Lower leg skin (tissue), 4 donors: ENCODE measurements at places on chromosomes 3 and 15.

DNA sequence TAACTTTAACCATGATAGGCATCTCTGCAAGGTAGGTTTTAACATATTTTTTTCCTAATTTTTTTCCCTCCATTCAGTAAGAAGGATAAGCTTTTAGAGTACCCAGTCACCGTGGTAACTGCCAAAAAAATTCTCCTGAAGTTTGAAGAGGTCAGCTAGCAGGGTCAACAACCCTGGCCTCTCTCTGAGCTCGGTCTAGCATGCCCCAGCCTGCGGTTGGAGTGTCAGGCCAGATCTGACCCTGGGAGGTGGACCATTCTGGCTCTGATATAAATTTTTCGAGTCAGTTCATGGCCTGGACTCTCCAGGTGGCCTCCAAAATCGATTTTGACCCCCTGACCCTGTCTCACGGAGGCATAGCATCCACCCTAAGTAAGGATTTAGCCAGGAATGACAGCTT lies 29.7 kb downstream of the SOX2 start:
- no peak for DNase-seq

GRCh38 chr15:69760890-69761568 lies 308.4 kb downstream of the RPLP1 start:
- DNase-seq, result peak; percentile 88

GRCh38 chr3:164351131-164351530 lies 727.2 kb downstream of the SI start:
- no peak for DNase-seq

DNA sequence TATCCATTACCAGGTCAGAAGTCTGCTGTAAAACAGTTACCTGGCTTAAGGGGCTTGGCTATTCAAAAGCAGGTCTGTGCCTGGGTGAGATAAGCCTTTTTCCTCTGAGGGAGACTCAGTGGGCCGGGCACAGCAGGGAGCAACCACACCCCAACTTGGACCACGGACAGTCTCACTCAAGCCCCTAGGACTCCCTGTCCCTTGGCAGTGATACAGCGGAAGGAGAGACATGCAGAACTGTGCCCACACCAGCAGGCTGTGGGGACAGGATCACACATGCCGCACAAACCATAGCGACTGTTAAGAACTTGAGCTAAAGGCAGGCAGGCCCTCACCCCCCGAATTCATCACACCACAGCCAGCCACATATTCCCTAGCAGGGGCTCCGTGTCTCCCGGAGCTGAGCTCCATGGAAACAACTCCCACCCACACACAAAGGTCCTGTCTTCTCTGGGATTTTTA lies 2.8 kb upstream of the GP5 start:
- no peak for DNase-seq

DNA sequence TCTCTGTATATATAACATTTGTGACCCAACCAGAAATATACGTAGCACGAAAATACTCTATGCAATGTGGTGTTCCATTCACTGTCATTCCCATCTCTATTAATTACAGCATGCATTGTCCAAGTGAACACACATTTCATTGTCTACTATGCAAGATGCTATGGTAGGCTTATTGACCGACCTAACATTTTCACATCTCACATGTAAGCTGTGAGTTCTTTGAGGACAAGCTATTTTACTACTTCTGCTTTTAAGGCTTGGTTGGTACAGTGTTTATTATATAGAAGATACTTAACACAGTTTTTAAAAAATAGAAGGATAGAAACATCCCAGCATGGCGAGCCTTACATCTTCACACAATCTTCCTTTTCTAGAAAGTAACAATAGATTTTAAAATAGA lies 164.4 kb downstream of the KLHL25 start:
- no peak for DNase-seq

DNA sequence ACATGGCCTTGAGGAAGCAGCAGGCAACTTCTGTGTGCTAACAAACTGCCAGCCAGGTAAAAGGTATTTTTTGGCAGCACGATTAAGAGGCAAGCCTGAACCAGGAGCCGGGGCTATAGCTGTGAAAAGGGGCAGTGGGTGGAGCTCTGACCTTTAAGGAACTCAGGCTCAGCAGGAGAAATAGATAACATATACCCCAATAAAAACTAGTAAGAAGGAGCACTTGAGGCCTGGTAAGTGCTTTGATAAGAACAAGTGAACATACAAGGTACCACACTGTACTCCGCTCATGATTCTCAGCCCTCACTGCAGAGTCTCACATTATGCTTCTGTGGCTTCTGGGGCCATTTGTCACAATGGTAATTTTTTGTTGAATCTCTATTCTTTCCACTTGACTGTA lies 5.4 kb downstream of the FYCO1 start:
- DNase-seq, result no peak

GRCh38 chr15:40595219-40595618 lies 1.2 kb downstream of the KNL1 start:
- no peak for DNase-seq

- no peak for DNase-seq
These were observed 571.9 kb upstream of the ZNF385D start for GRCh38 chr3:22322861-22323260.

DNA sequence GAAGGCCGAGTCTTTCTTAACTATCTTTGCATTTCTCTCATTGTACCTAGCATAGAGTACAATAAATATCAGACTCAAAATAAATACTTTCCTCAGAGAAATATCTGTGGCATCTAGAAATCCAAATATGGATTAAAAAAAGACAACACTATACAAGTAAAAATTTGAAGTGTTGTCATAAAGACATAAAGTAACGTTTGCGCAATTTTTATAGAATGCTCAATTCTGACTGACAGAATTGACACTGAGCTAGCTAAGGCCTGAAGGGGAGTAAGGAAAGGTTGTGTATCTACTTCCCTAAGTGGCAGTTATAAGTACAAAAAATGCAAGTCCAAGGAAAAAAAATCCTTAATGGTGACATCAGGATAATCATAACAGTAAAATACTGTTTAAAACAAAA lies 1.1 kb downstream of the SEC11A start:
- no peak for DNase-seq

- DNase-seq, result no peak
These were observed 1010.8 kb downstream of the FHIT start for GRCh38 chr3:60240492-60240891.

- no peak for DNase-seq
These were observed 9.5 kb upstream of the LTK start for GRCh38 chr15:41523097-41523496.

DNA sequence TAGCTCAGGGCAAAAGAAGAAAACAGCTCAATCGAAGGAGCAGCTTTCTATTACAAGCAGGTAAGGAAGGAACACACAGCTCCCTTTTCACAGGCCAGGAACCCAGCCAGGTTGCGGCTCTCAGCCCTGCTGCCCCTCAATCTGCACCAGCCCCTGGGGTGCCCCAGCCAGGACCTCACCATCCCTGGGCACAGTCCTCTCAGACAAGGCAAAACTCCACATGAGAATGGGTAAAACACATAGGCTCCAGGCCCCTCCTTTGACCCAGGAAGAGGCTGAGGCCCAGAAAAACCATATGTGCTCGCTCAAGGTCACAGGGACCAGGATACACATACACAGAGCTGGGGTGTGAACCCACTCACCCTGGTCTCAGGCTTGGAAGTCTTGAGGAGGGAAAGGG lies 178.7 kb upstream of the TLE3 start:
- no peak for DNase-seq

GRCh38 chr15:78083687-78084448 lies 6.4 kb upstream of the TBC1D2B start:
- DNase-seq, result no peak

DNA sequence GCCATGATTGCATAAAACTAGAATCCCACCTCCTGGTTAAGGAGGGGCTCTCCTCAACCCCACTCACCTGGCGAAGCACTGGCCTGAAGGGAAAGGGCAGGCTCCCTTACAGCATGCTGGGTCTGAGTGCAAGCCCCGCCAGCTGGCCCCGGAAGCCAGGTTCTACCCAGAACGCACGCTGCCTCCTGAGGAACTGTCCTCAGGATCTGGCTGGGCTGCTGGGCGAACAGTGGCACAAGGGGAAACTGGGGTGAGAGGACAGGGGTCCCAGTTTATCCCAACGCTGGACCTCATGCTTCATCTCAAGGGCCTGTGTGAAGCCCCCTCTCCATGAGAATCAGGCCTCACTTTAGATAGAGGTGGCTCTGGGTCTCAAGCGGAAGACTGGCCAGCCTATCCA lies 47.5 kb downstream of the NUP210 start:
- no peak for DNase-seq

GRCh38 chr15:74889883-74890664 lies at the start of gene MPI:
TSS of gene MPI (plus strand) at chr15:74890042. CDS start at chr15:74890074, 32 bp downstream.
- peak; percentile 96 for DNase-seq

DNA sequence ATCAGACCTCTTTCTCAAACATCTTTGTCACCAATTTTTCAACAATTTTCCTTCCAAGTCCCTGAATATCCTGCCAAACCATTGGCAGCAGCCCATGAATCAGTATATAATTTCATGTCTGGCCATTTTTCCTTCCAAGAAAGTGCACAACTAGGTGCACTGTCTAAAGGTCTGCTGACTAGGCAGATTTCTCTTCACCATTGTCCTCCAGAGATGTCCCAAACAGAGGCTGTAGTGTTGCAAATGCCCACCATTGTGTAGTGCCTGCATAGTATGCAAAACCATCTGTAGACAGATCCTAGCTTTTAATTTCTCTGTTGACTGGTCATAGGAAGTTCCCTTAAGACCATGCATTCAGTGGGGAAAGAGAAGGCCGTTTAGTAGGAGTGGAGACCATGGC lies 25.0 kb upstream of the GOLGA6L2 start:
- DNase-seq, result no peak

GRCh38 chr3:134407239-134407625 lies 33.0 kb upstream of the AMOTL2 start:
- no peak for DNase-seq

DNA sequence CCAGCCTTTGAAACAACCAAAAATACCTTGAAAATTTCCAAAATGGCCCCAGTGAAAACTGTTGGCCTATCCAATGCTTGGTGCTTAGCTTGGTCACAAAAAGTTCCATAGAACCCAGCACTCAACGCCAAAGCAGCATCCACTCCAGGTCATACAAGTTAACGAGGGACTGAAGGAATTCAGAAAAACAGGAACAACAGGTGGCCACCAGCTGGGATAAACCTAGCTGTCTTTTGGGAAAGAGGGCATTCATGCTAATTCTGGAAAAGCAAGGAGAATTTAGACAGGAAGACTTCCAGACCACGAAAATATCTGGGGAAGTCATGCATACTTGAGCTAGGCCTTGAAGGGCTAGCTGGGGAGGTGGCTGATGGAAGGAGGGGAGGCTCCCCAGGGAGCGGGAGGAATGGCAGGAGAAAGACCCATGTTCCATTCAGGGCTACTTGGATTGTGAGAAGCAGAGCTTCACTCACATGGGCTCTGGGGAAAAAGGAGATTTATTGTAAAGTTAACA lies 28.6 kb downstream of the COLQ start:
- no peak for DNase-seq

DNA sequence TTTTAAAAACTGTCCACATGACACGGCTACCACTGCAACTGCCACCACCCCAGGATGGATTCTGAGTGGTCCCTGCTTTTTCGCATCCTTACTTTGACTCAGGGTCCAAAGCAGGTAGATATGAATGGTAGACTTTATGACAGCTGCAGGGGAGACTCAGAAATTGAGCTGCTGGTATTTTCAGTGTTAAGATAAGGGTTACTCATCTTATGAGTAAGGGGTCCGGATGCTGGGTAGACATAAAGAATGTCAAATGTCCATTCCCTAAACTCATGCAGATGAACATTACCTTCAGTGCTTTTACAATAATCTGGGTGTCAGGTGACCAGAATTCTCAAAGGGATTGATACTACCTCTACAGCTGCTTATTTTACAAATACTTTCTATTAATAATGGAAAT lies 25.9 kb upstream of the BBX start:
- no peak for DNase-seq

- no peak for DNase-seq
These were observed 46.7 kb upstream of the PYDC2 start for GRCh38 chr3:191414286-191414685.

- no peak for DNase-seq
These were observed 36.9 kb upstream of the TF start for GRCh38 chr3:133709139-133709750.

DNA sequence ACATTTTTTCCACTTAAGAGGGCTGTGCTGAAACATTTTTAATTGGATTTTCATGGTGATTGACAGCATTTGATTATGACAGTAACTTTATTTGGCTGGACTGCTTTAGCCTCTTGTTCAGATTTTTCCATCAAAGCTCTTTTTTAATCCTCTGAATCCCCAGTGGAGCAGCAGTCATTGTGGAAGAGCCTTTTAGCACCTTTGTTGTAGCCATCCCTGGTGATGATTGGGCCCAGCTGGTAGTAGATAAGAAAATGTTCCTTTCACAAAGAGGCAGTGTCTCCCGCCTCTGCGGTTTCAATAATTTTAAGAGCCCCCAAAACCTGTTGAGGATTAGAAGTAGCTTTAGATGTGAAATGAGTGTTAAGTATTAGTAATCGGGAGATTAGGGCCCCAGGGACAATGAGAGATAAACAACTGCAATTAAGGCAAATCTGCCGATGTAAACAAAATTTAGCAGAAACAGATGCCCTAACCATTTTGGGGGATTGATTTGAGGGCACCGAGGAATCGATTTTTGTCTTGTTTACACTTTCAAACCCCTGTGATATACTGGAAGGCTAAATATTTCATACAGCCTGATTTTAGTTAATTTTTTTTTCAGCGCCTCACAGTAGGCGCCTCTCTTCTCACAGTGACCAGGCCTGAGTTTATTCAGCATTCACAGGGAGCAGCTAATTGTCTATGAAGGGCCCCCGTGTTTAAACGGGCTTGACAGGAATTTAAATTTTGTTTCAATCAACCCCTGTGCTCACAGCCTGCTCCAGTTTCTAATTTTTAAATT lies 43.2 kb upstream of the SKOR1 start:
- no peak for DNase-seq

- DNase-seq, result no peak
These were observed 43.3 kb downstream of the TOPAZ1 start for GRCh38 chr3:44284949-44285348.

DNA sequence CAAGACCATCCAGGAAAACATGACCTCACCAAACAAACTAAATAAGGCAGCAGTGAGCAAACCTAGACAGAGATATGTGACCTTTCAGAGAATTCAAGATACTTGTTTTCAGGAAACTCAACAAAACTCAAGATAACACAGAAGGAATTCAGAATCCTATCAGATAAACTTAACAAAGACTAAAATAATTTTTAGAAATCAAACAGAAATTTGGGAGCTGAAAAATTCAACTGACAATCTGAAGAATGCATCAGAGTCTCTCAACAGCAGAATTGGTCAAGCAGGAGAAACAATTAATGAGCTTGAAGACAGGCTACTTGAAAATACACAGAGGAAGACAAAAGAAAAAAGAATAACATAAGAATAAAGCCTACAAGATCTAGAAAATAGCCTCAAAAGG lies 55.6 kb downstream of the MYO9A start:
- DNase-seq, result no peak

DNA sequence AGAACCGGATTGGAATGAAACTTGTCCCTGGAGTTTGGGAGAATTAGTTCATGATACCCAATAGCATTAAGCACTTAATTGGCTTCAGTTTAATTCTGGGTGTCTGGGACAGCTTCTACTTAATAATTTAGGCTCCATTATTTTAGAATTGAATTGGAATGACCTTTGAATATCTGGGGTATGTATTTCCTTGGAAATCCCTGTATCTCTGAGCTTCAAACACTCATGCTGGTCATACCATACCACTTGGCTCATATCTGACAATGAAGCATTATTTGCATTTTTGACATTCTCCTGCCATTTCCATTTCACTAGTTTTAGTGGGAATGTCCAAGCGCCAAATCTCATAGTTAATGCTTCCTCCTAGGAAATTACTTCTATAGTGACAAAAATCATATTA lies 393.1 kb downstream of the DIPK2A start:
- DNase-seq, result no peak
